ENCODE measurements at places on chromosomes 3 and 15.

- no peak for DNase-seq
Measured at GRCh38 chr15:78987556-78988360, 42.9 kb upstream of the CTSH start.

DNA sequence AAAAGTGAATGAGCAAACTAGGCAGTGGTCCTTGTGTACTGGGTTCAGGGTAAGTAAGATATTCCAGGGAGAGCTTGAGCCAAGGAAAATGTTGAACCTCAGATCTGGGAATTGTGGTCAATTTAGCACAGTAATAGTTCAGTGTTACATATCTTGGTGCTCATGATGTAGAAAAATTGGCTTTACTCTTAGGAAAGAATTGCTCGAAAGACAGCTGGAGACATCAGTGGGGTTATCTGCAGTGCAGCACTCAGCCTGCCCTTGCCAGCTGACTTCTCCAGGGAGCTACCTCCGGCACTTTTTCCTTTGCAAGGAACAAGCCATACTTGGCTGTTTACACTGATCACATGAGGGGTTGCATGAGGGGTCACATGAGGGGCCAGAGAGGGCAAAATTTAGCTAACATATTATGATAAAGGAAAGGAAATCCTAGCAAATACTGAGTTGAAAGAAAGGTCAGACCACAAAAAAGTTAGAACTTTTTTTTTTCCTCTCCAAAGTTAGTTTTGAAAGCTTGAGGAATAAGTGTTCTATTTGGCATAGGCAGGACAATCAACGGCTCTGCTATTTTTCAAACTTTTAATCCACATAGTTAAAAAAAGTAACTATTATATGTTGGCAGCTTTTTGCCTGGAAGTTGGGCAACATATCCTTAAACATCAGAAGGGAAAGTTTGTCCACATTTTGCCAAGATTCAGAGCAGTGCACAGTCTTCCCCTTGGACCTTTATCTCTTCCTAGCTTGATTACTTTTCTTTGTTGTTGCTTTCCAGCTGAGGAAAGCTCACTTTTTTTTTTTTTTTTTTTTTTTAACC is 92.4 kb downstream of the COL6A6 start:
- no peak for DNase-seq

DNA sequence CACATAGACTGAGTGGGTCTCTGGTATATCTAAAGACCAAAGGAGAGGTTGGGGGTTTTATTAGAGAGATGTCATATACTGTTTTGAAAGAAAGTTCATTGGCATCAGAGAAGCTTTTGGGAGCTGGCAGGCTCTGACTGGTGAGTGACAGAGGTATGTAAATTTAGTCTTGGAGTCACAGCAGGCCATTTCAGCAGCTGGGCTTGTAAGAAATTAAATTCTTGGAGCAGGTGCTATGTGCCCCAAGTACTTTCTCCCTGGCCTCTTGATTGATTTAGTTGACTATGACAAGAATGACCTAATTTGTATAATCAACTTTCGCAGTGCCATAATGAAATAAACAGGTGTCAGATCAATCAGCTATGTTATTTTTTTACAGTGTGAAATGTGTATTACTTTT is 47.8 kb upstream of the CDAN1 start:
- DNase-seq: no peak

GRCh38 chr15:70376929-70377691 is 279.4 kb upstream of the TLE3 start:
- DNase-seq: no peak

Measured in stimulated activated CD8-positive, alpha-beta memory T cell treated with anti-CD3 and anti-CD28 coated beads, Interleukin-15, amount 100 ng/mL, for 24 hours (primary cell).